ENCODE measurements at places on chromosomes 5 and 9. TPM values are rescaled to one million over a fixed set of nuclear protein-coding genes. Genes with fewer than 3 reads are reported as not detected.

Gene PHYHD1
- 50.9 TPM for total RNA-seq

DNA sequence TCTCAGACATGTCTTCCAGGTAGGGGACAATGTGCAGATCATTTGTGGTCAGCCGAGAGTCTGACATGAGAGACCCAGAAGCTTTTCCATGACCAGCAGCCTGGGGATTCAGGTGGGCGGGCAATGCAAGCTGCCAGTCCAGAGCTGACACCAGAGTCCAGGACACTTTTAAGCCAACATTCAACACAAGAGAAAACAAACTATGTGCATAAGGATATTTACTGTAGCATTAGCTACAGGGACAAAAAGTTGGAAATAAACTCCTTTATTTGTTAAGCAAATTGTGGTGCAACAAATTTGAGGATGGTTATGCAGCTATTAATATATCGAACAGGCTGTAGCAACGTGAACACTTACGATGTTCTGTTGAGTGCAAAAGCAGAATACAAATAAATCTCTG lies 9.9 kb upstream of the RNF130 start:
- H3K27me3 ChIP-seq = no peaks in the 10 kb centered on the region
- no peak overlapping the region for H3K27ac ChIP-seq
- peaks cover 6% of the 10 kb centered on the region for H3K4me1 ChIP-seq
- no peak overlapping the region for H3K4me3 ChIP-seq
- DNase-seq = no peak

GRCh38 chr5:81579262-81579924 lies 171.5 kb downstream of the SSBP2 start:
- H3K4me3 ChIP-seq = no peak overlapping the region
- no peaks in the 10 kb centered on the region for H3K36me3 ChIP-seq
- no peaks in the 10 kb centered on the region for H3K27me3 ChIP-seq

Gene ENTREP1
- total RNA-seq = 10.2 TPM

DNA sequence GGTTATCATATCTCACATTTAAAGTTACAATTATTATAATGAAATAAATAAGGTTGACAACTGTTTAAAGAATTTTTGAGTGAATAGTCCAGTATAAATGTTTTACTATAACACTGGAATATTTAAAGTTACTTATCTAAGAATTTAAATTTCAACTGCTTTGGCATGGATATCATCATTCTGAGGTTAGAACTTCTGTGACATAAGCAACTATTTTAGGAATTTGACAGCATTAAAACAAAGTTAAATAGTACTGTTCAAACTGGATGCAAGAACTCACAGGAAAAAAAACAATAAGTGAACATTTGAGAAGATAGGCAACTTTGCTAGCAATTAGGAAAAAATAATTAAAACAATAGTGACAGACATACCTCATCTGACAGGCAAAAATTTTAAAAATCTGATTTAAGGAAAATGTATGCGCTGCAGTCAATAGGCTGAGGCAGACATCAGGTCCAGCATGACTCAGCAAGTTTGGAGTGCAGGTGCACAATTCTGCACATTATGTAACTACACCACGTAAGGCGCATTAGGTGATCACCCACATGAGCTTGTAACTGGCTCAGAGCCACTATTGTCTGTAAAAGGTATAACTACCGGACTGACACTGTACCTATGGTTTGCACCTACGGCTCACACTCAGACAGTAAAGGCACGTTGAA lies 180.6 kb downstream of the PDE4D start:
- H3K4me3 ChIP-seq = no peak overlapping the region
- no peaks in the 10 kb centered on the region for H3K36me3 ChIP-seq
- no peak overlapping the region for H3K27ac ChIP-seq
- DNase-seq = no peak

Gene RPS14
- total RNA-seq = 3,672 TPM

- no peaks in the 10 kb centered on the region for H3K4me1 ChIP-seq
- no peaks in the 10 kb centered on the region for H3K27me3 ChIP-seq
- H3K27ac ChIP-seq = no peak overlapping the region
- no peak overlapping the region for H3K4me3 ChIP-seq
These were observed 164.7 kb downstream of the GRIA1 start for GRCh38 chr5:153655201-153655510.

GRCh38 chr5:14385019-14385418 lies 196.6 kb upstream of the OTULINL start:
- H3K36me3 ChIP-seq = peaks cover 4% of the 10 kb centered on the region
- no peaks in the 10 kb centered on the region for H3K4me1 ChIP-seq
- no peak overlapping the region for H3K27ac ChIP-seq
- no peak overlapping the region for H3K4me3 ChIP-seq
- no peak for DNase-seq

Gene IFNA21
- not detected for total RNA-seq

Gene SPATA9
- not detected for total RNA-seq

GRCh38 chr9:113692256-113692655 lies 183.9 kb upstream of the ZNF618 start:
- DNase-seq = no peak
- H3K36me3 ChIP-seq = no peaks in the 10 kb centered on the region
- no peaks in the 10 kb centered on the region for H3K4me1 ChIP-seq
- no peak overlapping the region for H3K27ac ChIP-seq
- H3K4me3 ChIP-seq = no peak overlapping the region

DNA sequence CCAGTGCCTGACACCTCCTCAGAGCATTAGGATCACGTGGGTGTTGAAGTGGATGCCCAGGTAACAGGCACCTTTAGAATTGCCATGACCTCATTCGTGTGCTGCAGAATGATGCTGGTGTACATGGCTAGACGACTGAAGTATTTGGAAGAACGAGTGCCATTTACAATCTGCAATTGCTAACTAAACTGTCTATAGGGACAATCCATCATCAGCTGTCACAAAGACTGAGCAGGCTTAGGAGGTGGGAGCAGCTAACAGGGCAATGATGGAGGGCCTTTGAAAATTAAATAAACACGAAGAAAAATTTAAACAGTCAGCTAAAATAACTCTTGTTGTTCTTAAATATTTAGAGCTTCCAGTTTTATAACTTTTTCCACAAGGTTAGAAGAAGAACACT lies 375.8 kb downstream of the GADD45G start:
- H3K27me3 ChIP-seq = no peaks in the 10 kb centered on the region
- H3K4me1 ChIP-seq = no peaks in the 10 kb centered on the region
- no peak for DNase-seq
- H3K4me3 ChIP-seq = no peak overlapping the region
- H3K27ac ChIP-seq = no peak overlapping the region

DNA sequence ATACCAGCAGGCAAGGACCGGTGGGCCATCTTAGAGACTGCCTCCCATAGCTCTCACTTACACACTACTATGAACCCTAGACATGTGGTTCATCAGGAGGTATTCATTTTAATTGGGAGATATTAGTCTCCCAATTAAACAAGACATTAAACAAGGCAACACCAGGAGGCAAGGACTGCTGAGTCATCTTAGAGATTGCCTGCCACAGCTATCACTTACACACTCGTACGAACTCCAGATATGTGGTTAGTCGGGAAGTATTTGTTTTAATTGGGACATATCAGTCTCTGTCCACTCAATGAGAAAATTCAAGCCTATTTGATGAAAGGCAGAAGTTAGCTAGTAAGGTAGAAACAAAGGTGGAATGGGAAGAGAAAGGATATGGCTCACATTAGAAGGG lies 343.9 kb downstream of the NFIB start:
- H3K4me1 ChIP-seq = no peaks in the 10 kb centered on the region
- no peak overlapping the region for H3K27ac ChIP-seq
- no peak overlapping the region for H3K4me3 ChIP-seq
- H3K27me3 ChIP-seq = no peaks in the 10 kb centered on the region

- no peaks in the 10 kb centered on the region for H3K27me3 ChIP-seq
- DNase-seq = no peak
- H3K4me1 ChIP-seq = peaks cover 12% of the 10 kb centered on the region
- peak overlapping the region; percentile 94 for H3K27ac ChIP-seq
These were observed 5.1 kb downstream of the NRARP start for GRCh38 chr9:137296670-137297664.

DNA sequence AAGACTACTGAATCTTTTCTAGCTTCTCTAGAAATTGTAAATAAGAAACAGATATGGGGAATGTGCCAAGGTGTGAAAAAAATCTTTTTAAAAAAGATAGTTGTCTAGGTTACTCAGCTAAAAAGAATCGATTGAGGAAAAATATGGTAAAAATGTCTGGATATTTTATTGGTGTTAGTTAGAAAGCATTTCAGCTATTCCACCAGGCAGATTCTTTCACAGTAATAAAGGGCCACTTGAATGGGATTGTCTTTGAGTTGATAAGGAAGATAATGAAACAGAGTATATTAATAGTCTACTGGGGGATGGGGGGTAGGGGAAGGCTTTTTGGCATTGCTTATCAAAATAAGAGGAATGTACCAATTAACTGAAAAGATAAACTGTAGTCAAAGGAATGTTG lies 51.9 kb downstream of the SLIT3 start:
- no peaks in the 10 kb centered on the region for H3K36me3 ChIP-seq
- no peak overlapping the region for H3K4me3 ChIP-seq
- no peak for DNase-seq
- H3K27me3 ChIP-seq = no peaks in the 10 kb centered on the region
- no peaks in the 10 kb centered on the region for H3K4me1 ChIP-seq

Gene RASEF
- total RNA-seq = 125 TPM

- H3K36me3 ChIP-seq = no peaks in the 10 kb centered on the region
- no peak overlapping the region for H3K27ac ChIP-seq
- H3K27me3 ChIP-seq = no peaks in the 10 kb centered on the region
These were observed 52.4 kb downstream of the FSD1L start for GRCh38 chr9:105500108-105500766.

DNA sequence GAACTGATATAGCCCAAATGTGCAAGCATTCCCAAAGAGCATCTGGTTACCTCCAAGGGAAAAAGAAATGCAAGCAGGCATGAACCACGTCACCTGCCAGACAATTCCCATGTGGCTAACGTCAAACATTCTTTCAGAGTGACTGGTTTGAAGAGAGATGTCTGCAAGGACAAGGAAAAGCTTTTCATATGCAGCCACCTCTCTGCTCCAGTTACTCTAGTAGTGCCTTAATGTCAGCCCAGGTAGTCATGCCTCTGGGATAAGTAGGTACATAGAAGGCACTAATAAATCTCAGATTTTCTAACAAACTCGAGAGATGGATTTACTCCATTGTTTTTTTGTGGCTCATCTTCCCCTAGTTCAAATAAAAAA lies 96.8 kb upstream of the IFNK start:
- H3K27ac ChIP-seq = no peak overlapping the region
- no peaks in the 10 kb centered on the region for H3K4me1 ChIP-seq
- H3K27me3 ChIP-seq = no peaks in the 10 kb centered on the region
- H3K36me3 ChIP-seq = no peaks in the 10 kb centered on the region

DNA sequence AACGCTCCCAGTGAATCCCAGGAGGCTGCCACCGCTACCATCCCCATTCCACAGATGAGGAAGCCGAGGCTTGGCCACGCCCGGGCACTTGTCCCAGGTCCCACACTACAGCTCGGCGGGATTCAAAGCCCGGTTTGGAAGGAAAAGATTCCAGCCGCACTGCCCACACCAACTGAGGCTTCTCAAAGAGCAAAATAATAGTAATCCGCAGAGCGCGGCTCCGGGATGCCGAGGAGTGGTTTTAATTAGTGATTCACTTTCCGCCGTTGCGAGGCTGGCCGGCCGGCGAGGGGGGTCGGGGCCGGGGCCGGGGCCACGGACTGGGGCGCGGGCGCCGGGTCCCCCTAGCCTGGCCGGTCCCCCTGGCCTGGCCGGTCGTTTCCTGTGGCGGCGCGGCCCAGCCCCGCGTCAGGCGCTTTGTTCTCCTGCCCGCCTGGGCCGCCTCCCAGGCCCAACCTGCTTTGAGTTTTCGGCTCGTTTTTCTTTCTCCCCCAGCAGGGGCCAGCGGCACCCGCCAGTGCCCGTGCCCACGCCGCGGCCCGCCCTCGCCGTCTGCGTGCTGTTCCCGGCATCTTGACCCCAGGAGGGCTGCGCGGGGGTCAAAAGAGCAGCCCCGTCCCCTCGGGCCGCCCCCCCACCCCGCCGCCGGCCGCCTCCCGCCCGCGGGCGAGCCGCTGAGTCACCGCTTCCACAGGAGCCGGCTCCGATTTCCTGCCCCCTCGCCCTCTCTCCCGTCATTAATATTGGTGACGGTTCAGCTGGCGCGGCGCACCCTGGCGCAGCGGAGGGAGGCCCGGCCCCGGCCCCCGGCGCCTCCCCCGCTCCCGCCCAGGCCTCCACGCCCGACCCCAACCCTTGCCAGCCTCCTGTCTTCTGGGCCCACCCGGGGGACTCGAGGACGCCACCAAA lies 31.2 kb downstream of the FGF18 start:
- no peak for DNase-seq
- no peaks in the 10 kb centered on the region for H3K36me3 ChIP-seq
- H3K4me1 ChIP-seq = no peaks in the 10 kb centered on the region
- H3K27me3 ChIP-seq = no peaks in the 10 kb centered on the region

Gene GPR151
- not detected for total RNA-seq

Gene SLC4A9
- total RNA-seq = not detected

DNA sequence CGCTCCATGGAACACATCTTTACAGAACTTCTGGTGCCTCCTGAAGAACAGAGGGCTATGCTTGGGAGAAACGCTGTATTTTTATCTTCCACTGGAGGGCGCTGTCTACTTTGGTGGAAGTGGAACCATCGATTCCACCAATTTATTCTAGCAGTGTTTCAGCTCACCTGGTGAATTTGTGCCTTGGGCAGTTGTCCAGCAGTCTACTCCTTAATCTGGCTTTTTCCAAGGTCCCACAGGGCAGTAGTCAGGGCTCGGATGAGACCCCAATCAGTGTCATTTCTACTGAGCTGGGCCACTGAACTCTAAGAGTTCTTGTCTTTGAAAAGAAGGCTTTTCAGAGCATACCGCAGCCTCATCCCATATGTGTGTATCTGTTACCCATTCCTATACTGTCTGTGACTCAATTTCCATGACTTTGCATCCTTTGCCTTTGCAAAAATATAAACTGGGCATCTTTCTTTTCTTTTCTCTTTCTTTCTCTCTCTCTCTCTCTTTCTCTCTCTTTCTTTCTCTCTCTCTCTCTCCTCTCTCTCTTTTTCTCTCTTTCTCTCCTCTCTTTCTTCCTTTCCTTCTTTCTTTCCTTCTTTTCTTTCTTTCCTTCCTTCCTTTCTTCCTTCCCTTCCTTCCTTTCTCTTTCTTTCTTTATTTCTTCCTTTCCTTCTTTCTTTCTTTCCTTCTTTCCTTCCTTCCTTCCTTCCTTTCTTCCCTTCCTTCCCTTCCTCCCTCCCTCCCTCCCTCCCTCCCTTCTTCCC lies 138.4 kb upstream of the ZNF618 start:
- no peak overlapping the region for H3K27ac ChIP-seq
- H3K27me3 ChIP-seq = no peaks in the 10 kb centered on the region
- H3K4me3 ChIP-seq = no peak overlapping the region
- no peaks in the 10 kb centered on the region for H3K36me3 ChIP-seq
- H3K4me1 ChIP-seq = no peaks in the 10 kb centered on the region

All from prostate gland (tissue), 2 donors.